Fibroblast of skin of right quadriceps (primary cell): ENCODE measurements at places on chromosomes 2 and 18.
A peak's percentile ranks its signal among the peaks of the same experiment; 100 is the strongest.

- peak; percentile 44 for DNase-seq
These were observed 131.6 kb downstream of the CCDC85A start for GRCh38 chr2:56315376-56315775.

DNA sequence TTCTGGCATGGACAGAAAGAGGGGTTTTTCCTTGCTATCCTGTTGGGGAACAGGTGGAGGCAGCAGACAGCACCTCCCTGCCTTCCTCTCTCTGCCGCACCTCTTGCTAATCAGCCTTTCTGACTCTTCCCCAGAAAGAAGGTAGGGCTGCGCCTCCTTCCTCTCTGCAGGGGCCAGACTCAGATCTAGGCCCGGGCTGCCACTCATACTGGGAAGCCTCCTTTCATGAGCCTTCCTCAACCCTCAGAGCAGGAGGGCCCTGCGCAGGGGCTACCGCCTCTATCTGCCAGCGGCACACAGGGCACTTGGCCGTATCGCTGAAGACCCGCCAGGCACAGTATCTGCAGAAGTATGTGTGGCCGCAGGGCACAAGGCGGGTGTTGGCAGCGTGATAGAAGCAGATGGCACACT is 7.1 kb downstream of the NEURL3 start:
- DNase-seq, result no peak

DNA sequence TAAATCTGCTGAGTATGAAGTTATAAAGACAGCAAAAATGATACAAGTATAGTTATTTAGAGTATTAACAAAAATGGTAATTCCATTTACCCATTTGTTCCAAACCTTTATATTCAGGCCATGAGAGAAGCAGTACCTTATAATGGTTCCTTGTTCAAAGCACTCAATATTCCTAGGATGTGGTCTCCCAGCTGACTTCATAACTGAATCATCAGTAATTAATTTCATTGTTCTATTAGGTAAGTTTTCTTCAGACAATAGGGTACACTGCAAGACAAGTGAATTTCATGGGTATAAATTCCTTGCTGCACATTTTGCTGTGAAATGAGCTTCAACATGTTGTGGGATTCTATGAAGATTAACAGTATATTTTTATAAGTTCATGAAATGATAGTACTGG is 550.8 kb upstream of the ZEB2 start:
- no peak for DNase-seq

- no peak for DNase-seq
These were observed 268.4 kb downstream of the ATAD2B start for GRCh38 chr2:23658466-23658942.

DNA sequence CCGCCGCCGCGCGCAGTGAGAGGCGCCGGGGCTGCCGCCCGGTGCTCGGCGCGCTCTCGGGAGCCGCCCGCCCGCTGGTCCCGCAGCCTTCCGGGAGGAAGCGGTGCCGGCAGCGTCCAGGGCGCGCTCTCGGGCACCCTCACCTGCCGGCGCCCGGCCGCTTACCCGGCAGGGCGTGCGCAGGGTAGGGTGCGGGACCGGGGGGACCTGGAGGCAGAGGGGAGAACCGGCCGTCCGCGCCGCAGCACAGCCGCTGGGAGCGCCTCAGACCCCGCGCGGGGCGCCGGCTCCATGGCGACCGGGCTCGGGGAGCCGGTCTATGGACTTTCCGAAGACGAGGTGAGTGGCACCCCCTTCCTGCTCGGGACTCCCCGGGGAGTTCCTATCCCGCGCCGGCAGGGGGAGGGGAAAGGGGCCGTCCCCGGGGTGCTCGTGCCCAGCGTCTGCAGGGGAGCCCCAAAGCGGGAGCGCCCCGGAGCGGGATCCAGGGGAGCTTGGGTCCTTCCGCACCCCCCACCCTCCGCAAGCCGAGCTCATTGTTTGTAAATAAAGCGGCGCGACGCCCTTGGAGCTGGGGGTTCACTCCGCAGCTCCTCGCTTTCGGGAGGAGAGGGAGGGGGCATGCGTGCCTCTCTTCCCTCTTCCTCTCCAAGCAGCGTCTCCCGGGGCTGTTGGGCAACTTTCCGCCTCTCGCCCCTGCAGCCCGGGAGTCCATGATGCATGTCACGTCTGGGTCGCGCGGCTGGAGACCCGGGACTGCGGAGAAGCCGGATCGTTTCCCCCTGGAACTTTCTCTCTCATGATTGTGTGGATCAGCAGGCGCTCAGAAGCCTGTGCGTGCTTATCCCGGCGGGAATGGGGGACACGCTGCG is 580 bp downstream of the NEDD4L start:
- DNase-seq, result peak; percentile 37
